ENCODE measurements at places on chromosomes 2 and 18.

DNA sequence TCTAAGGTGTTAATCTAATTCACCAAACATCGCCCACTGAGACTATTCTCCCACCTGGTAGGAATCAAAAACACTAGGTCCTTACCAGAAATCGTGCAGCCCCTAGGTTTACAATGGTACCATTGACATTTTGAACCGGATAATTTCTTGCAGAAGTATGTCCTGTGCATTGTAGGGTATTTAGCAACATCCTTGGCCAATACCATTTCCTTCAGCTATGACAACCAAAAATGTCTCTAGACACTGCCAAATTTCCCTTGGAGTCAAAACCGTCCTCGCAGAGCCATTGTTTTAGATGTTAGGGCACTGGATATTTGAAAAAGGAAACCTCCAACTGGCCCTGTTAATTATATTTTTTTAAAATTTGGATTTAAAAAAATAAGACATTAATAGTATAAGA, 3.8 kb downstream of the VPS54 start:
- DNase-seq = no peak

- DNase-seq = no peak
These were observed 332.2 kb upstream of the TANK start for GRCh38 chr2:160828076-160828475.

DNA sequence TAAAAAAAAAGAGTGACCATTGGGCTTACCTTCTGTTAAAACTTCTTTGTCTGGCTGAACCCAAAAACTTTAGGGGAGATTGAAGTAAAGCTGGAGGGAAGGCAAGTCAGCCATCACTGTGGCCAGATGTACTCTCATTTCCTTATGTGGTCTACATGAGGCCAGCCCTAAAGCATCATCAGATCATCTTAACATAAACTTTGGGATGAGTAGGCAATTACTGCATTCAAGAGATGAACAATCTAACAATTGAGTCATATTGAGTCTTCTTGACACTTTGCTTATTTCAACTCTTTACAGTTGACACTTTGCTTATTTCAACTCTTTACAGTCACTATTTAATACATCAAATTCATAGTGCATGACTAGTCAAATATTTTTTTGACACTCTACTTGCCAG, 155.6 kb downstream of the QPCT start:
- no peak for DNase-seq

- DNase-seq = peak; percentile 23
These were observed 235.1 kb upstream of the ZNF804A start for GRCh38 chr2:184363213-184363612.

DNA sequence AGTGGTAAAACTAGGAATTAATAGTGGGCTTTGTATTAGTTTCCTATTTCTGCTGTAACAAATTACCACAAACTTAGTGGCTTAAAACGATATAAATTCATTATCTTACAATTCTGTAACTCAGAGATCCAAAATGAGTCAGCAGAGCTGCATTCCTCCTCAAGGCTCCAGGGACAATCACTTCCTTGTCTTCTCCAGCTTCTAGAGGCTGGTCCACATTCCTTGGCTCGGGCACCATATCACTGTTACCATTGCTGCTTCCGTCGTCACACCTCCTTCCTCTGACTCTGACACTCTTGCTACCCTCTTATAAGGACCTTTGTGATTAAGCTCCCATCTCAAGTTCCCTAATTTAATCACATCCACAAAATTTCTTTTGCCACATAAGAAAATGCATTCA, 567.8 kb upstream of the KLHL29 start:
- DNase-seq = no peak

GRCh38 chr2:237213315-237214022, 127.8 kb downstream of the COPS8 start:
- no peak for DNase-seq

DNA sequence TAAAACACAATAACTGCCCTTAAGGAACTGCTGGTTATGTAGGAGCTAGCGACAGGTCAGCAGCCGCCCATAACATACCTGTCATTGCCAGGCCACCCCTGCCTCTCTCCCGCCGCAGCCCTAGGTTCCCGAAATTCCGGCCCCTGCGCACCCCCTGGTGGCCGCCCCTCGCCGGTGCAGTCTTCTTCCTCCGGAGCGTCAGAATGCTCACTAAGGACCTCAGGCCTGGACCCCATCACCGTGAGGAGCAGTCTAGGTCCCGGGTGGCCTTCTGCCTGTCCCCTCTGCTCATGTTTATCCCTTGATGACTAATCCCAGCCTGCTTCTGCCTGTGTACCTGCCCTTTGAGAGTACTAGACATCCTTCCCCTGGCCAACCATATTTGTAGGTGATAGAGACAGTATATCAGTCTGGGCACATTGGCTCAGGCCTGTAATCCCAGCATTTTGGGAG, 115.7 kb upstream of the SLC1A4 start:
- DNase-seq = peak; percentile 76

GRCh38 chr2:5319493-5319892, 372.7 kb upstream of the SOX11 start:
- DNase-seq = no peak

DNA sequence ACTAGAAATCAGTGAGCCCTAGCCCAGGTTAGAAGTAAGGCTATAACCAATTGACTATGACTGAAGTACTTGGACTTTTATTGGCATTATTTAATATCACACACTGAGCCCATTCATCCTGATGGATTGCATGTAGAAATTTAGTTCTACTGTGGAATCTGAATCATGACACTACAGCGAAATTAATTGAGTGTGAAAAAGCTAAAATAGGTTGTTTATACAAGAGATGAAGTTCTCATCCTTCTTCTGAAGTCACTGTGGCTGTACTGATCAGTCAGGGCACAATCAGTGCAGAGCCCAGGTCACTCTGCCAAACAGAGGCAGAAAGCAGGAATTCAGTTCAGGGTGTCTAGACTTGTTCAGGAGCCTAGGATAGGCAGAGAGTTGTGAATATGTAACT, 158.9 kb downstream of the BABAM2 start:
- no peak for DNase-seq

DNA sequence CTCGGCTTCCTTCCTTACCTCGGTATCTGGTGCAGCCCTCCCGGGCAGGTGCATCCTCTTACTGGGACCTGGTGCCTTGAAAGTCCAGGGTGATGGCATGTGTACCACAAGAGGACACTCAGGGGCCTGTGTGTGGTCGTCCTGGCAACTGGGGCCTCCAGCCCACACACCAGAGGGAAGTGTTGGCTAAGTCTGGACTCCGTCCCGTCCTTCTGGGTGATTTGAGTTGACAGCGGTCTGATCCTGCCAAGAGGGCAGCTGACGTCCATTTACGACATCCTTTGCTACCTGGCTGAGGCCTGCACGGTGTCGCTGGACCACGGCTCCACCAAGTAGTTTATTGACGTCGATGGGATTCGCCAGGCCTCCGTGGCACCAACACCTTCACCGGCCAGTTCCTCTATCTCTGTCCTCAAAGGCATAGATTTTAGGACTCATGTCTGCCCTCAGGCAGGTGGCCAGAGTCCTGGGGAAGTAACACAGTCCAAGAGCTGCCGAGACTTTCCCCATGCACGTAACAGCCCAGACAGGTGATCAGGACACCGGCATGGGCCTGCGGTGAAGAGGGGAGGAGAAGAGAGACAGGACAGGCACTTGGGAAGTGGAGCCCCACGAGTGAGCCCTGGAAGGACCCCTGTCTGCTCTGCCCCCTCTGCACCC, 186.0 kb upstream of the HDAC4 start:
- no peak for DNase-seq

- DNase-seq = no peak
These were observed 16.7 kb upstream of the DUSP2 start for GRCh38 chr2:96161898-96162297.

DNA sequence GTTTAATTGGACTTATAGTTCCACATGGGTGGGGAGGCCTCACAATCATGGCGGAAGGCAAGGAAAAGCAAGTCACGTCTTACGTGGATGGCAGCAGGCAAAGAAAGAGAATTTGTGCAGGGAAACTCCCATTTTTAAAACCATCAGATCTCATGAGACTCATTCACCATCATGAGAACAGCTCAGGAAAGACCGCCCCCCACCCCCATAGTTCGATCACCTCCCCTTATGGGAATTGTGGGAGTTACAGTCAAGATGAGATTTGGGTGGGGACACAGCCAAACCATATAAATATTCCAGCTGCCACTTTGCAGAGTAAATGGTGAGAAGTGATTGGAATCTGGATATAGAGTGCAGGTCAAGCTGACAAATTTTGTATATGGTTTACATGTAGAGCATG, 187.4 kb downstream of the ARL4C start:
- DNase-seq = no peak

DNA sequence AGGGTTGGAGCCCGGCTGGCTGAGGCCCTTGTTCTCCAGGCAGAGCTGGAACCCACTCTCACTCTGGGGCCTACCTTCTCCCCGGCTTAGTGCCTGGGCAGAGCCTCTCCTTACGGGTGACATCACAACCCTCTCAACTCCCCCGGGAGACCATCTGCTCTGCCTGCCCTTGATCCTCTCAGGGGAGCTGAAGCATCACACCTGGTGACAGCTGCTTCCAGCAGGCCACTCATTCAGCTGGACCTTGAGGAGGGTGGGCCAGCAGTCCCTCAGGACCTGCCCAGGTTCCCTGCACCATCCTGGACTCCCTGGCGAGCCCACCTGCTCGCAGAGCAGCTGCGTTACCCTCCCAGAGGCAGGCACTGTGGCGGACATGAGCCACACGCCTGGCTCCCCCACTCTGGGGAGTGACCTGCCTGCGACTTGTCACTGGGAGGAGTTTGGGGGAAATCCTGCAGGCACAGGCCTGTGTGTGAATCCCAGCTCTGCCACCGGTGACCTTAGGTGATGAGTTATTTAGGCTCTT, 13.1 kb downstream of the HS6ST1 start:
- DNase-seq = no peak
